NCI-H146 (cell line): ENCODE measurements at places on chromosomes 2 and 18.

DNA sequence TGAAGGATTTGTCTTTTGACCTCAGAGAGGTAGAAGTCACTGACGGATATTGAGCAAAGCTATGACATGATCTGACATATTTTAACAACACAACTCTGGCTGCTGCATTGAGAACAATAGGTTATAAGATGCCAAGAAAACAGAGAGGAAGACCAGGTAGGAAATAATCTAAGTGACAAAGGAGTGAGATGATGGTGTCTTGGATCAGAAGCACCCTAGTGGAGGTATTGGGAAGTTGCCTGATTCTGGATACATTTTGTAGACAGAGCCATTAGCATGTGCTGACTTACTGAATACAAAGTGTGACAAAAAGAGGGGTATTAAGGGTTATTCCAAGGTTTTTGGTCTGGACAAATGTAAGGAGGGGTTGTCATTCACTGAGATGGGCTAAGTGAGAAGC lies 1438.1 kb downstream of the DPP10 start:
- DNase-seq = no peak

- DNase-seq = no peak
Measured at GRCh38 chr2:229910147-229910831, 11.5 kb downstream of the TRIP12 start.

DNA sequence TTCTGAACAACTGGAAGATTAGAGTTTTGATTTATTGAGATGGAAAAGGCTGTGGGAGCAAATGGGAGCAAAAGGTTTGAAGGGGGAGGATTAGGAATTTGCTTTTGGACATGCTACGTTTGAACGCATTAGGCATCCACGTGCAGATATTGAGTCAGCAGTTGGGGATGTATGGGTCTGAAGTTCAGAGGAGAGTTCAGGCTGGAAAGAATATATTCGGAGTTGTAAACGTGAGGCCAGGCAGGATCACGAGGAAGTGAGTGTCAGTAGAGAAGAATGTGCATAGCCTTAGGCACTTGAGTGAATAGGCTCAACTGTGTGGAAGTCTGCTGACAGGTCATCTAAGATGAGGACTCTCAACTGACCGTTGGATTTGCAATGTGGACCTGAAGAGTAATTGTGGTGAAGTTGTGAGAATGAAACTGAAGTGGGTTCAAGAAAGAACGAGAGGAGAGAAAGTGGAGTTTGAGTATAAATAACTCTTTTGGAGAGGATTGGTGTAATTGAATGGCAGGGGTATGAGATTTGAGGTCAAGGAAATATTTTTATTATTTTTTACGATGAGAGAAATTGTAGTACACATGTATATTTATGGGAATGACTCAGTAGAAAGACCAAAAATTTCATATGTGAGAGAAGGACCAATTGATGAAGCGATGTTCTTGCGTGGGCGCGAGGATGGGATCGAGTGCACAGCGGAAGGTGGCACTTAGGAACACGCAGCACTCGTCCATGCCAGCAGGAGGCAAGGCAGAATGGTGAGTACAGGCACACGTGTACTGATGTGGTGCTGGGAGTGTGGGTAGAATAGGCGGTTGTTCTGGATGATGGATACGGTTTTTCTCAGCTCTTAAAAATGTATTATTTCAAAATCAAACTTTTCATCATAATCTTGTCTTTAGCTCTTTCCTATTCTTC lies 40.5 kb upstream of the POLE4 start:
- DNase-seq = no peak

DNA sequence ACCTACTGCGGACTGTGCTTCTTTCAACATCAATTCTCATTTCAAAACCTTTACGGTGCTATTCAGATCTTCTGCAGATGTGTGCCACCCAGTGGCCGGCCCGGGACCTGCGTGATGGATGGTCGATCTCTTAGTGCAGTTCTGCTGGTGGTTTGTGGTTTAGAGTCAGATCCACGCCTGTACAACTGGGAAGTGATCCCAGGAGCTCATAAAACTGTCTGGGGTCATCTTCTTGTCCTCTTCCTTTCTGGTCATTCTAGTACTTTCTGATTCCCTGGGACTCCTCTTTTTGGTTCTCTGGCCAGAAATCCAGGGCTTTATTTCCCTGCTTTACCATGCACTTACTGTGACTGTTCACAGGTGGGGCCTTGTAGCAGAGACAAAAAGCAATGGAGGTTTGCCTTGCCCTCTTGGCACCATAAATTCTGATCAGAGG lies 15.8 kb upstream of the SELENOI start:
- peak; percentile 76 for DNase-seq

- no peak for DNase-seq
Measured at GRCh38 chr2:194686569-194686968, 970.5 kb upstream of the SLC39A10 start.

DNA sequence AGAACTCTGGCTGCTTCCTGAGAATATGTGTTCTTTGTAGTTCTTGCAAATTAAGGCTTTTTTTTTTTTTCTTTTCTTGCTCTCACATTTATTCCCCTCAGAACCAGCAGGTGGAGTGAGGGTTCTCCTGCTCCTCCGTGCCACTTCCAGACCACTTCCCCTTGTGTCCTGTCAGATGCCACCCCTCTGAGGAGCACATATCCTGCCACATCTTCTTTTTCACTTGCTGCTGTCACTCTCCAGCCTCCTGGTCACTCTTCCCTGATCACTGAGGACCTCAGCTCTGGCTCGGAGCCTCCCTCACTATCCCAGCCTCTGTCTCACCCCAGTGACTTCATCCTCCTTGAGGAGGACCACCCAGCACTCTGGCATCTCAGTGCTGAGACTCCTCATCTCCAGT lies 100.5 kb downstream of the TACR1 start:
- peak; percentile 39 for DNase-seq

GRCh38 chr18:5068851-5069250 lies 128.2 kb downstream of the AKAIN1 start:
- no peak for DNase-seq

DNA sequence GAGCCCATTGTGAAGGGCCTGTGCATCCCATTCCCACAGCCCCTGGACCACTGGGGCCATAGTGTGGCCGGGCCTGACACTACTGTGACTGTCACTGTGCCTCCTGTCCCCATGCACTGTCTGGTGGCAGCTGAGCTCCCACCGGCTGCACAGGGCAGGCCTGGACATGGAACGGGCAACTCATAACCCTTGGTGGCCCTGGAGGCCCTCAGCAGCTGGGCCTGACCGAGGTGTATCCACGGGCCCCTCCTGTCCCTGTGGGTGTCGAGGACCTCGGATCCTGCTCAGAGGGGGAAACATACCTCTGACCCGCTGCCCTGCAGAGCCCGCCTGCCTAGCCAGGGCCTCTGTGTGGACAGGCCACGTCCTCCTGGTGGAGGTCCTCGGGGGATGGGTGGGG lies 7.8 kb upstream of the GAL3ST2 start:
- no peak for DNase-seq

DNA sequence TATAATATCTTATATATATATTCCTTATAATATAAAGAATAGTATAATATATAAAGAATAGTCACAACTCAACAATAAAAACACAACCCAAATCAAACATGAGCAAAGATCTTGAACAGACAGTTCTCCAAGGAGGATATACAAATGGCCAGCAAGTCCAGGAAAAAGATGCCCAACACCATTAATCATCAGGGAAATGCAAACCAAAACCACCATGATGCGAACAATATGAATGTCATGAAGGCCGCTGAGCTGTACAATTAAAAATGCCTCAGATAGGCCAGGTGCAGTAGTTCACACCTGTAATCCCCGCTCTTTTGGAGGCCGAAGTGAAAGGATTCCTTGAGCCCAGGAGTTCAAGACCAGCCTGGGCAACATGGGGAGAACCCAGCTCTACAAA lies 58.9 kb downstream of the SLC35F5 start:
- DNase-seq = no peak

GRCh38 chr2:202278036-202278760 lies 12.6 kb downstream of the NOP58 start:
- no peak for DNase-seq

GRCh38 chr2:177165061-177165583 lies 47.5 kb upstream of the HNRNPA3 start:
- peak; percentile 47 for DNase-seq

GRCh38 chr18:47246027-47246971 lies 5.2 kb downstream of the SKOR2 start:
- DNase-seq = no peak

DNA sequence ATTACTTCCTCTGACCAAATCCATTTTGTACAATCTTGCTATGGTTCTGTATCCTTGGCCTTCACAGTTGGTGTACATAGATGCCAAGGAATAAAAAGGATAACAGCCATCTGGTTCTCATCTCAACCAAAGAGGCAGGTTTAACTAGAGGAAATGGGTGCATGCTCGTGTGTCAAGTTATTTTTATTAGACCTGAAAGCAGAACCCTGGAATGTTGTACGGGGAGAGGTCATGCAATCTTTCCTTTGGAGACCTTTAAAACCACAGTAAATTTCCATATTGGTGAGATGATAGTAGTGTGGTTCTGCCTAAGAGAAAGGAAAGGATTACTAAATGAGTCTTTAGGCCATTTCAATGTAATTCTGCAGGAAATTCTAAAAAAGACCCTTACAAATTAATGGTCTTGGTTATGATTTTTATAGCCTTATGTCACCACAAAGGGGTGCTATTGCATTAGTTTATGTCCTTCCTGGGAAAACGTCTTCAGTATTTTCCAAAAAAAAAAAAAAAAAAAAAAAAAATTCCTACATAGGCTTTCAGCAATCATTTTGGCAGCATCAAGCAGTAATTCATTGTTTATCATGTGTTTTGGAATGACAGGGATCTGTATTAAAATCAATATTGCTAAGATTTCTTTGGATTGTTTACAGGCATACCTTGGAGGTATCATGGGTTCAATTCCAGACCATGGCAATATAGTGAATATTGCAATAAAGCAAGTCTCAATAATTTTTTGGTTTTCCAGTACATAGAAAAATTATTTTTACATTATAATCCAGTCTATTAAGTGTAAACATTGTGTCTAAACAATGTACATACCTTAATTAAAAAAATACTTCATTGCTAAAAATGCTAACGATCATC lies 270.8 kb downstream of the NYAP2 start:
- no peak for DNase-seq

DNA sequence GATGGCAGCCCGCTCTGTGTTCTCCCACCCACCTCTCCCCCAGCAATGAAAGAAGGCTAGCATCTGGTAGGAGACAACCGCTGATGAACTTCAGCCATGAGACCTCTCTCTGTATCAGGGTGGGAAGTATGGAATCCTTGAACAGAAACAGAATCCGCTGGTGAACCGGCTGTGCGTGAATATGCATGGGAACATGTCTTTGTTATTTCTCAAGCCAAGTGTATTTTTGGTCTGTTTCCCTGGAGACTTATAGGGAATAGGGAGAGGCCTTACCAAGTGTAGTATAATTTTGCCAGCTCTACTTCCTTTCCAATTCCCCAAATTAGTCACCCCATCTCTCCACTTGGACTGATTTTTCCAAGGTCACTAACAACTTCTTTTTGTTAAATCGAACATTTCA lies 30.1 kb downstream of the WNT10A start:
- no peak for DNase-seq

DNA sequence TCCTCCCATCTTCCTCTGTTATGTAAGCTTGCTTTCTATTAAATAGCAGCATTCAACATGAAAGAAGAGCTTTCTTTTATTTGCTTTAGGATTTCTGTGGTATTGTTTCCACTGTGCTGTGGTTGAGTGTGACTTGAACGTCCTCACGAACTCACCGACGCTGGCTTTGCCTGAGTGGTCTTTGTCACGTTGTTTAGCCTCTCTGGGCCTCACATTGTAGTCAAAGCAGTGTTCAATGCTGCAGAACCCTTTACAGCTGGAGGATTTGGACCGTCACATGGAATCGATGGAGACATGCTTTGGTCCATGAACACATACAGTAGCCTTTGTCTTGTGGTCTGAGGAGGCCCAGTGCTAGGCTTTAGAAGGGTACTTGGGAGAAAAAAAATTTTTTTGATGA lies 66.3 kb downstream of the TANC1 start:
- no peak for DNase-seq

GRCh38 chr2:199631129-199631528 lies 173.4 kb upstream of the SATB2 start:
- DNase-seq = no peak

GRCh38 chr2:25794544-25795276 lies 83.6 kb downstream of the ASXL2 start:
- DNase-seq = no peak

GRCh38 chr2:173898996-173899395 lies 66.2 kb downstream of the SP3 start:
- DNase-seq = no peak
